Right lung (tissue), 10 donors: ENCODE measurements at places on chromosomes 3 and 15. TPM values are rescaled to one million over a fixed set of nuclear protein-coding genes. Genes with fewer than 3 reads are reported as not detected.
A peak's percentile ranks its signal among the peaks of the same experiment; 100 is the strongest.

DNA sequence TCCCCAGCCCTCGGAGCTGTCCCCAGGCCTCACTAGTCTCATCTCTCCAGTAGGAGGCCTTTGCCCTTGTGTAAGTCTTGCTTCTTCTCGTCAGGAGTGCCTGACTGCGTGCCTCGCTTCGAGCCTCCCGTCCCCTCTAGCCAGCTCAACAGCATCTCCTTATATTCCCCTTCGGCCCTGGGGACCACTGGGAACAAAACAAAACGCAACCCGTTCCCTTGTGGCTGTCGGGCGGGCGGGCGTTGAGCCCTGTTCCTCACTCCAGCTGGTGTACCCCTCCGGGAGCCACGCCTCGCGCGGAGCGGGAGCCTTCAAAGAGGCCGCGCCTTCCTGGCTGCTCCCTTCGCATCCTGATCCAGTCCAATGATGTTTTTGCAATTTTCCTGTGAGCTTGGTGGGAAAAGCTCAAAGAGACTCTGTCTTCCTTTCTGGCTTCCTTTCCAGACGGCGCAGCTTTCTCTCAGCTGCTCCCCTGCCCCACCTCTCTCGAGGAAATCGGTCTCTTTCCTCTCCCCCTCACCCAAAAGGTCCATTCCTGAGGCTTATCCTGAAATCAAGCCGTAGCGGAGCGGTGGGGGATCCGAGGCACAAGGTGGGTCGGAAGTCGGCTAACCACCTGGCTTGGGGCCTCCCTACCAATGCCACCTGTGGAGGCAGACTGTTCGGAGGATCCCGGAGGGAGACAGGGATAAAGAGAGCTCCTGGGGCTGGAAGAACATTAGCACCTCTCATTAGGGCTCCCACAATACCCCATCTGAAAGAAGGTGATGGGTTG, 33.4 kb upstream of the SRP14 start:
- no peak for DNase-seq

DNA sequence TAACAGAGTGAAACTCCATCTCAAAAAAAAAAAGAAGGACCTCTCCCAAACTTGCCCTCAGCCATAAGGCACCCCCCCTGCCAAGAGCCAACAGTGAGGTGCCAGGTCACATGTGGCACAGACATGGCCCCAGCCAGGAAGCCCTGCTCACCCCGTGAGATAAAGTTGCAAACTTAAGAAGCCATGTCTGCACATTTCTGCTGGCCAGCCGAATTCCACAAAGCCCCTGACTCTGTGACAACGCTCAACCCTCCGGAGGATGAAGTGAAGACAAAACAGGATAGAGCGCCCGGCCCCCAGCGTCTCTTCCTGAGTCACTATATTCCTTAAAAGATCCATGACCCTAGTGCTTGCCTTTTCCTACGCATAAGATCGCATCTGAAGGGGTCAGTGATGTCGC, 188.1 kb downstream of the XXYLT1 start:
- no peak for DNase-seq

DNA sequence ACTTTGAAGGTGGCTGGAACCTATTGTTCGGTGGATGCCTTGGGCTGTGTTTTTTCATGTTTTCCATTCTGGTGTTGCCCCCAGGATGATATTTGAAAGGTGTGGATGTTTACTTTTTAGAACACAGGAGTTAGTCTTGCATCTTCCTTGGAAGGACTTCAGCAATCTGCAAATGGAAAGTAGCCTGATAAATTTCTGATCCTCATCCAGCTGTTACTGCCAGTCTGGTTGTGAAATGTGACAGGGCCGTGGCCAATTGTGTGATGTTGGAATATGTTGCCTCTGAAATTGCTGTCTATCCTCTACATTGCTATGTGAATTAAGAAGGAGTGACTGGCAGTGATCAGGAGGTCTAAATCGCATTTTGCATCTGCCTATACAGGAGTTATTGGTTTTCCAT, 382.5 kb upstream of the C2CD4B start:
- DNase-seq, result no peak

DNA sequence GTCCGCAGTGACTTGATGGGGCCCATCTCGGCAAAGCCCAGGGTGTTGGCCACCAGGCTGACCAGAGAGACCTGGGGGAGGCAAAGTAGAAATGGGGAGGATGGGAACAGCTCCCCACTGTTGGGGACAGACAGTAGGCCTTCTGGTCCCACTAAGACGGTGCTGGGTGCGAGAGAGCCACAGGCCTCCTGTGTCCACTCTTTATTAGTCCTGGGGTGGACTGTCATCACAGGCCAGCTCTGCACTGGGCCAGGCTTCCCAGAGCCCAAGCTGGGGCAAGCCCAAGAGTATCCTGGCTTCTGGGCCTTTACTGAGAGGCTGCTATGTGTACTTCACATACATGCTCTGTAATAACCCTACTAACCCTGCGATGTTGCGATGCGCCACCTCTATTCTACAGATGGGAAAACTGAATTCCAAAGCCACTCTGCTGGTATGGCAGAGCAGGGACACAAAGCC, 66.4 kb downstream of the EXOG start:
- no peak for DNase-seq

DNA sequence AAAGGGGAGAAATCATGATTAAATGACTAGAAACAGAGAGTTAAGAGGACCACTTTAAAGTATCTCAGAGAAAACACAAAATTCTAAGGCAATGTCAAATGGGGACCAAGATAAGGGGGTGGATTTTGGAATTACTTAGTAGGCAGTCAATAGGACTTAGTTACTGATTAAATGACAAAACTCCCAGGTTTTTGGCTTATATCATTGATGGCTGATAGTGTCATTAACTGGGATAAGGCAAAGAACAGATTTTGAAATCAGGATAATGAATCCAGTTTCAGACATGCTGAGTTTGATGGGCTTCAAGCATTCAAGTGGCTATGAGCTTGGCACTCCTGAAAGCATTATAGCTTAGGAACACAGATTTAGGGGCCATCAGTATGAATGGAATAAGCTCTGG, 53.9 kb downstream of the TOP2B start:
- DNase-seq, result no peak

DNA sequence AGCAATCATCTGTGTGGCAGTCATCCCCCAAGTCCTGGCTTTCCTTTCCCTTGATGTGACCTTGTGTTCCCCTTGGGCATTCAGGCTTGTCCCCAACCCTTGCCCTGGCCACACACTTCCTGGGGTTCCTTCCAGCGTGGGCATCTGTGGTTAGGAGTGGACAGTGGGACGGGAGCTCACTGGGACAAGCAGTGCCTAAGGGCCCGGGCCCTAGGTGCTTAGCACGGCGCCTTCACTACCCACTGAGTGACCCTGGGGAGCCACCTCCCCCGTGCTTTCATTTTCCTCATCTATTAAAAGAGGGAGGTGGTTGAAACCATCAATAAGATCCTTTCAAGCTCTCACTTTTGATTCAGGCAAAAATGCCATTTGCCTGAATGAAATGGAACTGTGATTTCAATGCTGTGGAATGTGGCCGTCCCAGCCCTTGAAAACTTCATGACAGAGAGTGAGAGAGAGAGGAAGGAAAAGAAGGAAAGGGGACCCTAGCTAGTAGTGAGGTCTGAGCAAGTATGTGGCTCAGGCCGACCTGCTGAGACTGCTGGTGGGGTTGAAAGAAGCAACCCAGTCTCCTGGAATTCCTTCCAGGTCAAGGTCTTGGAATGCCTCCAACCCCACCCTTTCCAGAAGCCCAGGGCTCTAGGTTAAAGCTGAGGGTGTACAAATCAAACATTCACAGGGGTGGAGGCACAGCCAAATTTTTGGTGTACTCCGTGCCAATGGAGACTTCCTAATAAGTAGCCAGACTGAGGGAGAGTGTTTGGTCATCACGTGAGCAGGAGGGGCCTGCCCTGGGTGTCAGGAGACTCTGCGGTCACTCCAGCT, 302.9 kb downstream of the TLE3 start:
- DNase-seq, result peak; percentile 24

DNA sequence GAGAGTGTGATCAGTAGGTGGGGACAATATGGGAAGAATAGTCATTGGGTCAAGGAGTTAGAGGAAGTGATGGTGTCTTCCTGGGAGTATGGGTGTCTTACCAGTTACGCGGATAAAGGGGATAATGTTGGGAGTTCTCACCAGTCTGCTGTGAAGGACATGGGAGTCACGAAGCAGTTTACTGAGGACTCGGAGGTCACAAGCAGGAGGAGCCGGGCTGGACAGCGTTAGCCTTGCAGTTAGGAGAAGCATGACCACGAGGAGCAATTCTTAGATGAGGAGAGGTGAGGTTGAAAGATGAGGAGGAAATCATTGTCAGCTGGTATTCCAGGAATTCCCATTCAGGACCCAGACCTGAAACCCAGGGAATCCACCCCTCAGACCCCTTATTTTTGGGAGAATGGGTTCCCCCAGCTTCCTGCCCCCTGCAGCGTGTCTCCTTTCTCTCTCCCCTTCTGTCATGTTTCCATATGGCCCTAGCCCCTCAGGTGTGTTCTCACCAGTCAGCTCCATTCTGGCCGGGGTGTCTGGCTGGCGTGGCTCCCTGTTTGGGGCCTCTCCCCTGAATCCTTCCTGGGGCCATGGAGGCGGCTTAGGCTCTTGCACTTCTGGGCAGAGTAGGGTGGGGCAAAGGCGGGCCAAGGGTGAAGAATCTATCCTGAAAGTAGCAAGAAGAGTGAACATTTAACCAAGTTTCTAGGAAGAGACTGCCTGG, 2.1 kb downstream of the THPO start:
- no peak for DNase-seq

DNA sequence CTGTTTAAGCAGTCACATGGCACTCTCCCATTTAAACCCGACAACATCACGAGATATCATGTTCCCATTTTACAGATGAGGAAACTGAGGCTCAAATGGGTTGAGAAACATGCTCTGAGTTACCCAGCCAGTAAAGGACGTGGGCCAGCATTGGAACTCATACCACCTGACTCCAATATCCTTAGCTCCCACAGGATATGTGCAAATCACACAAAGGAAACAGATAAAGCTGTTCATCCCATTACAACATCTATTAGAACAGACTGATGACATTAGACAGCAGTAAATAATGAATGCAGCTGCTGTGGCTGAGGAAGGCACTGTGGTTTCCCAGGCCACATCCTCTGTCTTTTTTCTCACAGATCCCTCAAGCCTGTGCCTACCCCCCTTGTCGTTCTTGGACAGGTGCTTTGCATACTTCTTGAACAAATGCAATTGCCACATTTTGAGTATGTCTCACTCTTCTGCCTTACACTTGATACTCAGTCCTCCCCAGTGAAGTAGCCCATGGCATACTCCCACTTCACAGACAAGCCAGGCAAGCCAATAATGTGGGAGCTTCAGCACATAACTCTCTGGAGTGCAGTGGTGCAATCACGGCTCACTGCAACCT, 17.7 kb downstream of the FRMD4B start:
- no peak for DNase-seq

- DNase-seq, result peak; percentile 90
These were observed 399 bp downstream of the MYO9A start for GRCh38 chr15:72117486-72118016.

DNA sequence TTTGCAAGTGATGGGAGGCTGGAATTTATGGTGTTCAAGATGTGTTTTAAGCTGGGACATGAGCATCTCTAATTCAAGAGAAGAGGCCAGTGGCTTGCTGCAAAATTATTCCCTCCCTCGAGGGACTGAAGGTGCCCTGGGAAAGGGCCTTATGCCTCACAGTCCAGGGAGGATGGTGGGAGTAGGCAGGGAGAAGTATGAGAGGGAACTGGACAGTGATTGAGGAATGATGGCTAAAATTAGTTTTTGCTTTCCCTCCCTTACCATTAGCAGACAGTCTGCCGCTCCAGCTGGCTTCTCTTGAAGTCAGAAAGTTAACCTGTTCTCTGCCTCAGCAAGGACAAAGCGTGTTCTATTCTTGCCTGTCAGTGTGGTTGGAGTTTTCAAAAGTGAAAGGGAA, 139.8 kb upstream of the SEMA6D start:
- DNase-seq, result no peak

- DNase-seq, result peak; percentile 45
These were observed 337.1 kb upstream of the LRRFIP2 start for GRCh38 chr3:37511463-37511920.

GRCh38 chr15:57436166-57436565, 59.9 kb downstream of the CGNL1 start:
- DNase-seq, result no peak

DNA sequence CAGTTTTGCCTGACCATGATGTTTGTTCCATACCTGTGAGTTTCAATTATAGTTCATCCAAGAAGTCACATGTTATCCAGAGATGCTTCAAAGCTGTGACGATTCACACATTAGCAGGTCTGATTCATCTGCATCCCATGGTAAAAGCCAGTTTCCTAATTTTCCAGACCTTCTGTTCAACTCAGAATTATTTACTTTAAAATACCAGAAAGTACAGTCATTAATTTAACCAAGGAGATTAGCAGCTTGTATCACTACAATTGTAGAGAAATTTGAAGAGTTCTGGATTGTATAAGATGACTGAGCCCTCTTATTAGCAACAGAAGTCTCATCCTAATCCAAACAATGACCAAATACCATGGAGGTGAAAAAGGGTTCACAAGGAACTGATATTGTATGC, 76.1 kb upstream of the THBS1 start:
- DNase-seq, result no peak

- no peak for DNase-seq
These were observed 505.7 kb upstream of the IL12A start for GRCh38 chr3:159482994-159483367.

DNA sequence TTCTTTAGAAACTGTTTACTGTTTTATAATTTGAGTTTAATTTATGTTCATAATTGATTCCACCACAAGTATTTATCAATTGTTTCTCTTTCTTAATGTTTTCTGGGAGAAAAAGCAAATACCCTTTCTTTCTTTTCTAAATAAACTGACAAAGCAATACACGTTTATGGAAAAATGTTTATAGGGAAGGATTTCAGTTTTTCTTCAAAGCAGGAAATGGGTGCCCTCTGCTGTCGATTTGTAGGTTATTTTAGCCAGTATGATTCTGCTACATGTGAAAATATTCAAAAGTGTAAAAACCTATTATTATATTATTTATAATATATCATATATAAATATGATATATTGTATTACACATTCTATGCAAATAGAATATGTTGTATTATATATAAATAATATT, 921.0 kb upstream of the ROBO1 start:
- no peak for DNase-seq

DNA sequence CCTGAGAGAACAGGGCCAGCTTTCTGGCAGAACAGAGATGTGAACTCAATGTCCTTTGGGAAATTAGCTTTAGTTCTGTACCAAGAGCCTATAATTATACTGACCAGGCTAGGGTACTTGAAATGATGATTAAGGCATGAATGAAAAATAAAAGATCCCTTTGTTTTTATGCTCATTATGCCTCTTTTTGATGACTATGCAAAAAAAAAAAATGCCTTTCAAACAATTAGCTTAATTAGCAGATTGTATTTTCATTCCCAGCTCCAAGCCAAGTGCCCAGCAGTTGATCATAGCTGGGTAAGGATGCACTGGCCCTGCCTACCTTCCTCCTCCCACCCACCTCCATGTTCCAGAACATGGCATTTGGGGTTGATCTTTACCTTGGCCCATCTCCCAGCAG, 56.8 kb downstream of the LYZL4 start:
- DNase-seq, result no peak

GRCh38 chr15:92715758-92716157, 60.2 kb upstream of the FAM174B start:
- DNase-seq, result peak; percentile 68

- no peak for DNase-seq
These were observed 62.8 kb upstream of the GATA2 start for GRCh38 chr3:128555841-128556240.

Gene ANKUB1
- 0.25 TPM for polyA plus RNA-seq

Gene ZNF619
- 6.2 TPM for polyA plus RNA-seq

Gene FOXB1
- not detected for polyA plus RNA-seq

Gene USP3
- polyA plus RNA-seq, result 42.4 TPM

Gene CHRM5
- polyA plus RNA-seq, result 0.46 TPM

Gene MINAR1
- 0.66 TPM for polyA plus RNA-seq

Gene GRK7
- polyA plus RNA-seq, result 0.14 TPM

Gene FBXO40
- polyA plus RNA-seq, result 0.04 TPM

Gene SLC12A1
- 2.6 TPM for polyA plus RNA-seq

Gene SH3GL3
- polyA plus RNA-seq, result 11.5 TPM
